ENCODE measurements at places on chromosomes 13 and 19.

- no peak for DNase-seq
Measured at GRCh38 chr13:28532388-28533124, 37.6 kb upstream of the FLT1 start.

- DNase-seq = no peak
Measured at GRCh38 chr19:33705090-33705847, 83.5 kb downstream of the CHST8 start.

DNA sequence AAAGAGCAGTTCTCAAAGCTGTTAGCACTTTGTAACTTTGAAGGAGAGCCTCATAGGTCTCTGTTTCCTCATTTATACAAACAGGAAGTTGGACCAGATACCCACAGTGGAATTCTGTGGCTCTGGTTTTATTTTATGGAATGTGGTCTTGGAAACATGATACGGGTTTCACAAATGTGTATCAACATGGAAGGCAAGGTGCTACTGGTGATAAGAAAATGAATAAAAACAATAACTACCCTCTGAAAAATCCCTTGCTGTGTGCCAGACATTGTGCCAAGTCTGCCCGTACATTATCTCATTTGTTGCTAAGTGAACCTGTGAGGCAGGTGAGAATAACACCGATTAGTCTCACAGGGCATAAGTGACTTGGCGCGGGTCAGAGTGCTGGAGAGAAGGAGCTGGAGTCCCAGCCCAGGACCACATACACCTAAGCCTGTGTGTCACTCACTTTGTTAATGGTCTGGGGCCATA lies 45.0 kb upstream of the RNF113B start:
- DNase-seq = no peak

DNA sequence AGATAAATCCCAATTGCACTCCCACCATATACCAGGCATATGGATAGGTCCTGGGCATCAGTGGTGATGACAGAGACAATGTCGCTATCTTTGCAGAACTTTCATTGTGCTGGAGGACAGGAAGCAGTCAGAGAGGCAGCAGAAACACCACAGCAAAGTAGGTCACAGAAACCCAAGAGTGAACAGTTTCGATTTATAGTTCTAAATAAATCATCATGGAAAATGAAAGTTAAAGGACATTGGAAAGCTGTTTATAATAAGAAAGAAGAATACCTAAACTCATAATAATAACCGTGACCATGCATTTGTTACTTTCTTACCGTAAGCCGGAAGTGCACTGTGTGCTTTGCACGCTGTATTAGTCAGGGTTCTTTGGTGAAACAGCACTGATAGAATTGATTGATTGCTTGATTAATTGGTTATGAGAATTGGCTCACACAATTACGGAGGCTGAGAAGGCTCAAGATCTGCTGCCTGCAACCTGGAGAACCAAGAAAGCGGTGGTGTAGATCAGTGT lies 38.9 kb downstream of the ALOX5AP start:
- DNase-seq = no peak

GRCh38 chr13:39052944-39053343 lies 14.7 kb downstream of the NHLRC3 start:
- DNase-seq = no peak

DNA sequence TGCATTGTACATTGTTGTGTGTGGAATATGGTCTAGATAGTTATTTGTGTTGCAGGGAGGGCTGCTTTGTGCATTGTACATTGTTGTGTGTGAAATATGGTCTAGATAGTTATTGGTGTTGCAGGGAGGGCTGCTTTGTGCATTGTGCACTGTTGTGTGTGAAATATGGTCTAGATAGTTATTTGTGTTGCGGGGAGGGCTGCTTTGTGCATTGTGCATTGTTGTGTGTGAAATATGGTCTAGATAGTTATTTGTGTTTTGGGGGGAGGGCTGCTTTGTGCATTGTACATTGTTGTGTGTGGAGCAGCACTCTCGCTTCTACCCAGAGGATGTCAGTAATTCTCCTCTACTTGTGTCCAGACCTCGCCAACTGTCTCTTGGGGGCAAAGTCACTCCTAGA lies 36.3 kb upstream of the ZNF835 start:
- no peak for DNase-seq

GRCh38 chr19:1729568-1729925 lies 23.8 kb upstream of the ONECUT3 start:
- no peak for DNase-seq

DNA sequence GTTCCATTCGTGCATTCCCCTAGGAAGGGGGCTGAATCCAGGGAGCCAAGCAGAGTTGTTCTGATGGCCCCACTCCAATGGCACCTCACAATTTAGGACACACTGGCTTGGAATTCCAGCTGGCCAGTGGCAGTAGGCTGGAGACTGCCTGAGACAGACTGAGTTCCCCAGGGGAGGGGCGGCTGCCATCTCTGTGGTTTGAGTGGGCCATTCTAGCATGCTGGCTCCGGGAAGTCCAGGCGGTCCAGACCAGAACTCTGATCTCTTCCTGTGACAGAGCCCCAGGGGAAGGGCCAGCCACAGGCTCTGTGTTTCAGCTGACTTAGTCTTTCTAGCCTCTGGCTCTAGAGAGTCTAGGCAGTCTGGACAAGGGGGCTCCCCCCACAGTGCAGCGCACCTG lies 29.5 kb upstream of the SLC7A1 start:
- DNase-seq = no peak

DNA sequence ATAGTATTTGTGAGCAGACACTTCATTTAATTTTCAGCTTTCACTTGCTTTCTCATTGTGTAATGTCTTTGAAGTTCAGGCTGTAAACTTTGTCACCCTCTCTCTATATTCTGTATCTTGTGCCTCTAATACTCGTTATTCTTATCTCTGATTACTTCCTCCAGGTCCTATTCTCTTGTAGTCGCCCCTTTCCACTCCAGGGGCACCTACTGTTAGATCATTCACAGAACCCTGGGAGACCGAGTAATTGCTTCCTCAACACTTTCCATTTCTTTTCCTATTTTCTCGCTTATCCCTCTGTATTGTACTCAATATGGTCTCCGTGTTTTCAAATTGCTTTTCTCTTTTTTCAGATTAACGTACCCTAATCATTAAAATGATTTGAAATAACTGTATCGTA lies 93.9 kb upstream of the TDRD3 start:
- DNase-seq = no peak

DNA sequence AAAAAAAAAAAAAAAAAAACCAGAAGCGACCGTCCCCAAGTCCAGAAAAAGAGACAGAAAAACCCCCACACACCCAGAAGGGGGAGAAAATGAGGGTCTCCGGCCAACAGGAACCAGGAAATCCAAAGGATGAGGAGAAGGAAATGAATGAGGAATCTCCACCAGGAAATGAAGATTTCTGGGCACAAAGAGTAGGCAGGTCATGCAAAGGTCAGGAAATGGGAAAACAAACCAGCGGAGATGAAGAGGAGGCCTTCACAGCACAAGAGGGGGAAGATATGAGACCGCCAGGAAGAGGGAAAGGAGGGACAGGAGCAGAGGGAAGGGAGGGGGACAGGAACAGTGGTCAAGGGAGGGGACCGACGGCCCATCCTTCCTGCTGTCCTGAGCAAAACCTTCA lies 5.8 kb downstream of the TEAD2 start:
- no peak for DNase-seq

DNA sequence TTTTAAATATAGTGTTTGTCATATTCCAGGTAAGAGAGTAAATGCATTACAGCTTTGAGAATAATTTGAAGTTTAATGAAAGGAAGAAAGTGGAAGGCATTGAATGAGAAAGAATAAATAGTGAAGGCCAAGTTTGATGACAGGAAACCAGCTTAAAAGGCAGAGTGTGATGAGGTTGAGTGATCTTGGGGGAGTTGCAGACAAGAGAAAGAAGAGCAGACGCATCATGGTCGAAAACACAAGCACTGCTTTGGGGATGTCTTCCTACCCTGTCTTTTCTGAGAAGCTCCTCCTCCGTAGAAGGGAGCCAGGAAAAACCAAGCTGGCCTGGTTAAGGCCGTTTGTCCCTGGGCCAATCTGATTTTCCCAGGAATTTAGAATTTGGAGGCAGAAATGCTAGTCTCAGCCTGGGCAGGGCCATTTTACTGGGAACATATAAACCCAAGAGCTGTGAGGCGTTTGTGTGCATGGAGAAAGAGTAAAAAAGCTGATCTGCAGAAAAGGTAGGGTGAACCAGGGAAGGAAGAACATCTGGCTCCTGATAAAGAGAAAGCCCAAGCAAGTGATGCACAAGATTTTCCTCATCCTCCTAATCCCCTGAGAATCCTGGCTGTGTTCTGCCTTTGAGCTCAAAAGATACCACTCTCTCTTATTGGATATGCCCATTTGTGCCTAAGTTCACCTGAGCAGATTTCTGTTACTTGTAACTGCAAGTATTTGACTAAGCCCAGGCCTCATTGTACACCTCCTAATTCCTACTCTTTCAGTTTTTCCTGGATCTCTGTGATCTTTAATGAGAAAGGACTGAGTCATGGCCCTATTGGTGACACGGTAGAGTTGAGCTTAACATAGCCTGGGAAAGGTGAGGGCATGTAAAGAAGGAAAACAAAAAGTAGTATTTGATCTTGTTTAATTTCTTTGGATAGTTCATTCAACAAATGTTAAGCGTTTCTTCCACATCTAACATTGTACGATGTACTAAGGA lies 80.0 kb downstream of the WDFY2 start:
- no peak for DNase-seq

- DNase-seq = no peak
Measured at GRCh38 chr19:55447421-55448174, 4.5 kb upstream of the SHISA7 start.

DNA sequence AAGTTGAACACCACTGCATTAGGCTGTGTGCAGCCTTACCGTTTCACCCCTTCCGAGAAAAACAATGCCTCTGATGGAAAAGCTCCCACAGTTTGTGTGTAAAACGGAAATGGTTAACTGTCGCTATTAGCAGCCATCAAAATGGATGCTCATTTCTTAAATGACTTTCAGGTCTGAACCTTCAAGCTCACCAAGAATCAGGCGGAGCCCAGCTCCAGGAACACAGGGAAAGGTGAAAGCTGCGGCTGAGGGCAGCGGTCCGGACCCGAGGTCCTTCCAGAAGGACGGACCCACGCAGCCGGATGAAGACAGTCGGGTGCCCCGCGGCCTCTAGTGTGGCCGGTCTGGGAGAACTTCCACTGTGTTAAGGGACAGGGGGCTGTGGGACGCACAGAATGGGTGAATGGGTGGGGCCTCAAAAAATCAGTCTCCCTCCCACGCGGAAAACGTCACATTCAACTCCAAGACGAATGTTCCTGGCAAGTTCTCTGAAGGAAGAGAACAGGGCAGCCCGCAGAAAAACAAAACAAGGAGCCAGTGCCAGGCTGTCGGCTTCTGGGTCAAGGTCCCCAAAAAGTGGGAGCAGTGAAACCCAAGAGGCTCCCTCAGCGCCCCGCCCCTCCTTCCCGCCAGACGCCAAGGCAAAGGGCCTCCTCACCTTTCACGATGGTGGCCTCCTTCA lies 4.9 kb downstream of the IRS2 start:
- no peak for DNase-seq

GRCh38 chr13:24087605-24088225 lies 72.8 kb upstream of the SPATA13 start:
- DNase-seq = no peak

DNA sequence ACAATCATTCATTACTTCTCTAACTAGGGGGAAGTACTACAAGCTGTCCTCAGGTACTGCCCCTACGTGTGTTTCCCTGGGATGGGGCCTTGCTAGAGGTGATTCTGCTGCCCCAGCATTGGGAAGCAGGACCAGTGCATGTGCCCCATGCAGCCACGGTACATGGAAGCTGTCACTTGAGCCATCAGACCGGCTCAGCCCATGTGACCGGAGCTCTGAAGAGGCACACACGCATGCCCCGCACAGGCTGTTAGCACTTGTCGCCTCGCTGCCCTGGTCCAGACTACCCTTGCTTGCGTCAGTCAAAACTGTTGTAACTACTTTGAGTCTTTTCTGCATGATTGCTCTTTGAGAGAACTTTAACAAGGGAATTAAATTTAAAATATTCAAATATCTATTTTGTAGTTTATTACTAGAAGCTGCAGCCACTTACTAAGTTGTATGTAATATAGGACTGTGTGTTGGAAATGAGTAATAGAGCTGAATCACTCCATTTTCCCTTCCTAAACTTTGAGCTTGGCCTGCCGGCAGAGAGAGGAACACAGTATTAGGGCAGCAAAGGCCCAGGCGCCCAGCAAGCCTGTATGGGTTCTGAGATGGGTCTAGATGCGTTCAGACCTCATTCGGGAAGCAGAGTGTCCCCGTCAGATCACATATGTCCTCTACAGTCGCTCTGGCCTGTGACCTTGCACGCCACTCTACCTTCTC lies 42.2 kb downstream of the DHRS12 start:
- no peak for DNase-seq

- DNase-seq = no peak
Measured at GRCh38 chr19:18868380-18869022, 27.5 kb downstream of the CERS1 start.

DNA sequence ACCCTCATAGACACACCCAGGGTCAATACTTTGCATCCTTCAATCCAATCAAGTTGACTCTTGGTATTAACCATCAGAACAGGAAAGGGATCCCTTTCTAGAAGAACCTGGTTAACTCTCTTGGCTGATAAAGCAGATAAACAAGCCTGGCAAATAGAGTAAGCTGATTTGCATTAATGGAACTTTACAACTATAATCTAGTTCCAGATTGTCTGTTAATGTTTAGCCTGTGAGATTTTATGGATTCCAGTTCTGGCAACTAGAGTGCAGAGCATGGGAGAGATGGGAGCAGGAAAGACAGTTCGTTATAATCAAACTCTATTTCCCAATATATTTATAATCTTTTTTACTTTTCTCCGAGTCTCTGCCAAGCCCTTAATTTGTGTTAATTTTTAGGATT lies 272.6 kb upstream of the KLHL1 start:
- no peak for DNase-seq

DNA sequence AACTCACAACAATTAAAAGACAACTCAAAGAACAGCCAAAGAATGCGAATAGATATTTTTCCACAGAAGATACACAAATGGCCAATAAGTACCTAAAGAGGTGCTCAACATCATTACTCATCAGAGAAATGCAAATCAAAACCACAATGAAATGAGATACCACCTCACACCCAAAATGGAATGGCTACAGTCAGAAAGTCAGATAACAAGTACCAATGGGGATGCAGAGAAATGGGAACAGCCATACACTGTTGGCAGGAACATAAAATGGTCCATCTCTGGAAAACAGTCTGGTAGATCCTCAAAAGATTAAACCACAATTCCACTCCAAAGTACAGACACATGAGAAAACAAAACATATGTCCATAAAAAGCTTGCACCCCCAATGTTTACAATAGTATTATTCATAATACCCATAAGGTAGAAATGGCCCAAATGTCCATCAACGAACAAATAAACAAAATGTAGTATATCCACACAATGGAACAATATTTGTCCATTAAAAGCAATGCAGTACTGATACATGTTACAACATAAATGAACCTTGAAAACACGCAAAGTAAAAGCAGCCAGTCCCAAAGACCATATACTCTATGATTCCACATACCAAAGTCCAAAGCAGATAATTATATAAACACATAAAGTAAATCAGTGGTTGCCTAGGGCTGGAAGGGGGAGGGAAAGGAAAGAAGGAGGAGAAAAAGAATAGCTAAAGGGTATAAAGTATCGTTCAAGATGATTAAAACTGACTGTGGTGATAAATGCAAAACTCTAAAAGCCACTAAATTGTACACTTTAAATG lies 19.6 kb downstream of the USP12 start:
- DNase-seq = no peak

Measured in GM18507 (cell line).